ENCODE measurements at places on chromosomes 4 and X.

GRCh38 chr4:64715741-64716140 is 306.5 kb upstream of the TECRL start:
- DNase-seq = no peak

- DNase-seq = no peak
Observed at GRCh38 chrX:78886550-78886949, 58.6 kb upstream of the P2RY10 start.

DNA sequence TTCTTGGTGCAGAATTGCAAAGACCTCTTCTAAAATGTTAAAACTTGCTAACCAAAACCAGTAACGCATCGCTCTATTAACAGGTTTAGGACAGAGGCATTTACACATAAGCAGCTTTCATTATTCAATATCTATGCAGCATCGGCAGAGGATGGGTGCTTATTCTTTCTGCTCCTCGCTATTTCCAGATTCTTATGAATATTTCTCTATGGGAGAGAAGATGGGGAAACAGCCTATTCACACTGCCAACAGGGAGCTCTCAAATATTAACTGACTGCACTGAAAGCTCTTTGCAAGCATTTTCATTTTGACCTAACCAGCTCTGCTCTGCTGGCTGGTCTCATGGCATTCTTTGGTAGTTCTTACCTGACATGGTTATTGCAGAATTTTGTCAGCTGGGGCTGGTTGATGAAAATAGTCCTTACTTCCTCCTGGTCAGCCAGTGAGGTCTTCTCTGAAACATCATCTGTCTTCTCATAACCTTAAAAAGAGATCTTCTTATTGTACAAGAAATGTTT is 30.2 kb downstream of the ATP8A1 start:
- DNase-seq = no peak

DNA sequence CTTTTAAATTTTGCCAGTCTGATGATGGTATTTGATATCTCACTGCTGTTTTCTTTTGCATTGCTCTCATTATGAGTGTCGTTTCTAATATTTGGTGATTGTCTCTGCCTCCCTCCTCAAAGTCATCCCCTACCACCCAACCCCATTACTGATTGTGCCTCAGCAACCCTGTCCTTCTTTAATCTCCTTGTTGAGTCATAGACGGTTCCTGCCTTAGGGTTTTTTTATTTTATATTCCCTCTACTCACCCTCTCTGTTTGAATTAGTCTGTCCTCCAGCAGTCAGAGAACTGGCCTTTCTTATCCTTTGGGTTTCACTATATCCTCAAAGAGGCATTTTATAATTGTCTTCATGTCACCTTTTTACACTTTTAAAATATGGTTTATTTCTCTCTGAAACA is 409.3 kb upstream of the CPEB2 start:
- no peak for DNase-seq

DNA sequence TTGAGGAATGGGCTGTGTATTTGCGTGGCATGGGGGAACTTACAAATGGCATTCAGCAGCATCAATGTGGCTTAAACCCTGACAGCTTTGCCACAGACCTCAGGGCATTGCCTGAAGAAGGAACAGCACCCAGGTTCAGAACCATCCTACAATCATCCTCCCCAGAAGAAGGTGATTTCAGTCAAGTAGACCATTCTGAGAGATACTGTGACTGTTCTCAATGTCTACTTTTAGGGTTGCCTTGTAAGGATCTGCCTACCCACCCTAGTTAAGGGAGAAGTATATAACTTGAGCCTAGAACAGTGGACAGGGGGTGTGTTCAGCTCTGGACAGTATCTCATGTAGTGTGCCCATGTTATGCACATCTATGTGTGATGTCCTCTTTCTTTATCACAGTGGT is 1.6 kb upstream of the FGF5 start:
- no peak for DNase-seq

DNA sequence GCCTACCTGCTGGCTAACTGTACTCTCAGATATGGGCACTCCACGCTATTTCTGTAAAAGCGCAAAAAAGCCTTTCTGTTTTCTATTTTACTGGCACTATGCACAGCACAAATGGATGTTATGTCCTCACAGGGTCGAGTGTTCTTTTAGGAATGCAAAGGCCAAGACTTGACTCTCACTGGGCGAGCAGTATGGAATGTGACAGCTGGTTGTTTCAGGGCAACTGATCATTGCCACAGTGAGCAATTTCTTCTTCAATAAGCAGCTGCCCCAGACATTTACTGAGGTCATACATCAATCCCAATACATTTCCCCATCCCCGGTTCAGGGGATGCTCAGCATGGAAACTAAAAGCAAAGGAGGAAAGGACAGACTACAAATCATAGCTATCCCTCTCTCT is 58.2 kb downstream of the PDE5A start:
- no peak for DNase-seq

GRCh38 chrX:5810636-5811035 is 418.0 kb downstream of the NLGN4X start:
- no peak for DNase-seq

DNA sequence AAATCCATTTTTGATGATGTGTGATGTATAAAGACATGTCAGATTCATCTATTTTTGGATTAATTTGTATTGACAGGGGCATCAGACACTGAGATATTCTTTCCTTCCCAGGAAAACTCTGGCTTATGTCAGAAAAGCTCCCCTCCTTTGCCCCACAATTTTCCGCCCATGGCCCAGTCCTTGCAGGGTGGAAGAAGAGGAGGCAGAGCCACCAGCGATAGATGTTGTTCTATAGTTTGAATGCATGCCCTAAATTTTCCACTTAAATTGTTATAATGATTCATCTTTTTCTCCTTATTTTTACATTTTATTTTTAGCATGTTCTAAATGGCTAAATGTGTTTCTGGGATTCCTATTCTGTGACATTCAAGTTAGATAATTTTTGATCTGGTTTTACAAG is 149.3 kb downstream of the ARAP2 start:
- no peak for DNase-seq

GRCh38 chrX:5823903-5824302 is 404.8 kb downstream of the NLGN4X start:
- DNase-seq = no peak

- no peak for DNase-seq
Observed at GRCh38 chr4:159422626-159423025, 319.7 kb downstream of the RAPGEF2 start.

- DNase-seq = no peak
Observed at GRCh38 chrX:112687189-112687691, 7.5 kb upstream of the LHFPL1 start.

GRCh38 chrX:10769696-10770619 is 149.6 kb upstream of the MID1 start:
- no peak for DNase-seq

DNA sequence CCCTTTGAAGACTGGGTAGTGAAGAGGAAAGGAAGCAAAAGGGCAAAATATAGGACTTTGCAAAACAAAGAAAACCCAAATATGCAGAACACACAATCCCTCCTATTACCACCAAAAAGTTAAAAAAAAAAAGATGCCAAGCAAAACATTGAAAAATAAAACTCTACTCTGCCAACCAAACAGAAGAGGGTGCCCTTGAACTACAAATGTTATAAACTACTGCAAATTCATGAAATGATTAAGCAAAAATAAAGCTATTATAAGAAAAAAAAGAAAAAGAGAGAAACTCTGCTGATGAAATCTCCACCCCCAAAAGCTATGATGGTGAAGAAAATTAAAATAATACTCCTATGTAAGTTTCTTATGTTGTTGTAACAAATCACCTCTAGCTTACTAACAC is 168.5 kb upstream of the STK26 start:
- no peak for DNase-seq

DNA sequence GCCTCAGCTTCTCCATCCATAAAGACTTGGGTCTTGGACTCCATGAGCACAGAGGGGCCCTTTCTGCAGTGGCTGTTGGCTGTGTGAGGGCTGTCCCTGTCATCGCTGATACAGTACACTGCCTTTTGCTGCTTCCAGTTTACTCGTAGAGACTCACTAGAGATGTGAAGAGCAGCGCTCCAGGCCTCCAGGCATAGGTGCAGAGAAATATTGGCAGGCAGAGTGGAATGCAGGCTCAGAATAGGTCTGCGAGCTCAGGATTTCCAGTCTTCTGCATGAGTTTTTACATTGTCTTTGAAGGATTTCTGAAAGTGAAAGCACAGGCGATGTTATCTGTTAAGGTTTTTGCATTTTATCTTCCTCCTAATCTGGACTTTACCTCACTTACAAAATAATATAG is 97.4 kb downstream of the AASDH start:
- no peak for DNase-seq

DNA sequence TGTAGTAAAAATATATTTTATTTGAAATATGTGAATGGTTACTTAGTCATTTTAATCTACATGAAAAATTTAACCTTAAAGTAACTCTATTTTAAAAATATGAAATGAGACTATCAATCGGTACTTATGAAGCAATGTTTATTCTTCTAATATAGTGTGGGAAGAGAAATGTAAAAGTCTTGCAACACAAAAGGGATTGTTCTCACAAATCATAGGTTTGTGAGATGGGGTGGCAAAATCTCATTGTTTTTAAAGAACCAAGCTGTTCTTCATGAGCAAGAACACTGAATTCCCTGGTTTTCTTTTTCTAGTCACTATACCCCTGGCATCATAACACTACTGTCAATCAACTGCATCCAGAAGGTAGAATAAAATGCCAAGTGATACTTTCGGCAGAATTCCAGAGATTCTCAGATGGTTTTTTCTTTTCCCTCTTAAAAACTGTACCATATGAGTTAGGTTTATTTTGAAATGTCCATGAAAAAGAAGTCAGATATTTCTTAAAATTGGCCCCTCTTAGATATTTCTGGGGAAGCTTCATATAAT is 52.2 kb downstream of the SNCA start:
- no peak for DNase-seq

- peak; percentile 63 for DNase-seq
Observed at GRCh38 chr4:37970702-37971101, 10.5 kb downstream of the PTTG2 start.

GRCh38 chrX:24034485-24034884 is 7.5 kb upstream of the KLHL15 start:
- no peak for DNase-seq

GRCh38 chr4:3465698-3466671 is 2.9 kb downstream of the DOK7 start:
- DNase-seq = no peak

DNA sequence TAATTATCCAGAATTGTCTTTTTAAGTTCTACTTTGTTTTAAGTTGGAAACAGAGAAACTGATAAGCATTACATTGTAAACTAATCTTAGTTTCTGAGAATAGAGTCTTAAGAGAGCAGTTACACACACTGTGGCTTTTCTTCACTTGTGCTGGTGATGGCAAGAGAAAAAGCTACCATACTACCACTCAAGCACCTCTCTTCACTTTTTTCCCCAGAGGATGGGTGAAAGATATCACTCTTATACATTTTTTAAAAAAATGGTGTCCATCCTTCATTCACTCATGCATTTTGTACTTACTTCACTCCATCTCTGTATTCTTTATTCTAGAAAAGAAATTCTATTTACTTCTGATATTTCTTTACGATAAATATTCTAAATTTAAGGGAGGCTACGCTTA is 42.5 kb upstream of the GRID2 start:
- DNase-seq = no peak

- no peak for DNase-seq
Observed at GRCh38 chr4:152807294-152807829, 27.6 kb downstream of the ARFIP1 start.

GRCh38 chr4:93771640-93772411 is 56.7 kb upstream of the ATOH1 start:
- DNase-seq = no peak

DNA sequence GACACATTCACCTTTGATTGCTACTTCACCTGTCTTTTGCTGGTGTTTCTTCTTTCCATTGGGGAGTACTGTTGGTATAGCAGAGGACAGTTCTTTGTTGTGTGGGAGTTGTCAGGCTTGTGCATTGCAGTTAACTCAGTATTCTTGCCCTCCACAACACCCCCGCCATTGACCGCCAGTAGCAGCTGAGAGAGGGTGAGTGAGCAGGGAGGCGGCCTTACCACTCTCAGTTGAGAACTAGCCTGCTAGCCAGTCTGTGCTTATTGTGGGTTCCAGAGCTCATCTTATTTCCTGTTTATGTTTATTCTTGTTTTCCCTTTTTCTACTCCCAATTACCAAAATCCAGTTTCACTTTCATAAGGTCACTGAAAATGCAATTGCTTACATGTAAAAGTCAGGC is 52.2 kb downstream of the STIM2 start:
- DNase-seq = no peak

DNA sequence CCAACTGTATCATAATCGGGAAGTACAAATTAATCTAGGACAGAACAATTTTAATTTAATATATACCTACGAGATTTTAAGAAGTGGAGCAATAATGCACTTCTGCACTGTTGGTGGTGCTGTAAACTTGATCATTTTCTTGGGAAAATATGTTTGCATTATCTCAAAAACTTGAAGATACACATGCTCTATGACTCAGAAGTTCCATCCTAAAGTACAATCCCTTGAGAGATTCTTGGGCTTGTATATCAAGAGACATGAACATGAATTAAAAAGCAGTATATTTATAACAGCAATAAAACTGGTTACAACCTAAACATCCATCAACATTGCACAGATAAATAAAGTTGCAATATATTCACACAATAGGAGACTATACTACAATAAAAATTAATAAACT is 168.8 kb downstream of the CLCN4 start:
- no peak for DNase-seq

- DNase-seq = no peak
Observed at GRCh38 chr4:123406872-123407271, 10.3 kb downstream of the SPRY1 start.

DNA sequence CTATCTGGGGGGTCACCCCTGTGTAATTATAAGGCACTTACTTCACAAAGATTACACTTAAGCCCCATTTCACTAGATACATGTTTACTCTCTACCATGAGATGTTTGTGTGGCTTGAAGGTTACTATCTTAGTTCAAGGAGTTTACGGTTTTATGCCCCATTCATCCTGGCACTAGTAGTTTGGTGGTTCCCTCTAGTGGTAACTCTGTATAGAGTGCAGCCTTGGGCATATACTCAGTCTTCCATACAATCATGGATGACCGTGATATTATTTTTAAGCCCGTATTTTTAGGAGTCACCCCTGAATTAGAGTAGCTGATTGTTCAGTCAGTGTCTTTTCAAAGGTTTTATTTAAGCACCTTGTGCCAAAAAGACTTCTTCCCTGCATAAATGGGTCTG is 109.9 kb upstream of the FAM47C start:
- no peak for DNase-seq

DNA sequence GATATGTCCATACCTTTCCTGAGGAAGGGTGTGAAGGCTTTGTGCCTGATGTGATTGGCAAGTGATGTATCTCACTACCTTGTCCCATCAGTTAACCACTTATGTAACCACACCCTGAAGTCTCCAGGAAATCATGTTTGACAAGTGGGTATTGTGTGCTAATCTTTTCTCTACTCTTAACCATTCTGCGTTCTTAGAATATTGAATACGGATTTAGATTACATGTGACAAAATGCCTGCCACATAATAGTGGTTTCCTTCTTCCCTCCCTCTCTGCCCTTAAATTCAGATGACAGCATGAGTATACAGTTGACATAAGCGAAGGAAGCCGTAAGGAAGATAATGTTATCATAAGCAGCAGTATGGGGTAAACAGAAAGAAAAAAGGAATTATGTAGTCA is 108.4 kb downstream of the KLHL8 start:
- DNase-seq = no peak
